ENCODE measurements at places on chromosomes 4 and X.

DNA sequence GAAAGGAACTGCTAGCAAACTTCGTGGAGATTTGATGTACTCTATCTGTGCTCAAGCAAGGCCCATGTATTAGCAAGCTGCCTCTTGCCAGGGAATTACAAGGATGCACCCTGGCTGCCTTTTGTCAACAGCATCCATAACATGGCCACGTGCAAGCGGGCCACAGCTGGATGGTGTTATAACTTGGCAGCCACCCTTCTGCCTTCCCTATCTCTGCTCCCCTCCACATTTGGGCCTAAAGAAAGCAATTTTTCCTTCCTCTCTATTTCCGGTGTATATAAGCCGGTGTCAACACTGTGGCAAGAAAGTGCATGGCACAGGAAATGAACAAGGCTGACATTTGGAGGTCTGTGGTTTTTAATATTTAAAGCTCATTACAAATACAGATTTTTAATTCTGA, 94.8 kb downstream of the CLNK start:
- no peak for DNase-seq

GRCh38 chrX:16903274-16904022, 33.3 kb upstream of the RBBP7 start:
- DNase-seq: no peak

- DNase-seq: no peak
These were observed 16.3 kb downstream of the TAF9B start for GRCh38 chrX:78123190-78123589.

DNA sequence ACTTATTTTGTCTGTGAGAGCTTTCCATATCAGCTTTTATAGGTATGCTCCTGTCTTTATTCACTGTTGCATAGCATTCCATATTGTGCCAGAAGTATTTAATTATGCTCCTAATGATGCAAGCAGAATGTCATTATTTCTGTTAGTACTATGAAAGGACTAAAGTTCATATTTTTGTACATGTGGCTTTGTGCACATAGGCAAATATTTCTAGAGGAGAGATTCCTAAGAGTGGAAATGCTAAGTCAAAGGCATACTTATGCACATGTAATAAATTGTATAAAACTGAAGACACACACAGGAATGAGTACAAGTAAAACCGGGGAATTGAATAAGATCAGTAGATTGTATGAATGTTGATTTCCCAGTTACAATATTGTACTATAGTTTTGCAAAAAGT, 1.9 kb upstream of the ASB9 start:
- DNase-seq: no peak

DNA sequence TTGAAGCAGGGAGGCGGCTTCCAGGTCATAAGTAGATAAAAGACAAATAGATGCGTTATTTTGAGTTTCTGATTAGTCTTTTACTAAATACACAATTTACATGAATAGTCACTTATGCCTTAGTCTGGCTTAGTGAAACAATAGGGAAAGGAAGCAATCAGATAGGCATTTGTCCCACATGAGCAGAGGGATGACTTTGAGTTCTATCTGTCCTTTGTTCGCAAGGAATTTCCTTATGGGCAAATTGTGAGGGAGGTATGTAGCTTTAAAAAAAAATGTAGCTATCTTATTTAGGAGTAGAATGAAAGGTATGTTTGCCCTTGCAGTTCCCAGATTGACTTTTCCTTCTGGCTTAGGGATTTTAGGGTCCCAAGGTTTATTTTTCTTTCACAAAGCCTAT, 26.3 kb upstream of the ADH1C start:
- DNase-seq: no peak

DNA sequence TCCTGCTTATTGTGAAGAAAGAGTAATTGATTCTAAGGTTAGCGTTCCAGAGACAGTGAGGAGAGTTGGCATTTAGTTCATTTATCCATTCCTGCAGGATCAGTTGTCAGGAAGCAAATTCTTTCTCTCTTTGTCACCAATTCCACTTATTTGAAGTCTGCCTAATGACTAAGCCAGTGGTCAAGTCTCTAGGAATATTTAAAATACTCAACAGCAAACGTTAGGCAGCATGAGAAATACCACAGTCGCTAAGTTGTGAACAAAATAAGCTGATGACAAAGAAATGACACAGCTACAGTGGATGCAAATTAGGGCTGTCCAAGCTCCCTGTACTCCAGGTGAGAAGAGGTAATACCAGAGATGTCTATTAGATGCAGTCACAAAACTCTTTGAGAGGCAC, 6.6 kb upstream of the MAGEB17 start:
- DNase-seq: peak; percentile 50

- peak; percentile 33 for DNase-seq
These were observed 574.8 kb upstream of the DIPK2B start for GRCh38 chrX:45775468-45775867.
